ENCODE measurements at places on chromosomes 4 and X. TPM values are rescaled to one million over a fixed set of nuclear protein-coding genes. Genes with fewer than 3 reads are reported as not detected.

The SSX4 gene
- total RNA-seq: not detected

The ARMCX1 gene
- 31.6 TPM for total RNA-seq

The GPR82 gene
- total RNA-seq: not detected

The UGT2B11 gene
- total RNA-seq: 0.93 TPM

The MMRN1 gene
- total RNA-seq: 1.7 TPM

The IRF2 gene
- 14.3 TPM for total RNA-seq

DNA sequence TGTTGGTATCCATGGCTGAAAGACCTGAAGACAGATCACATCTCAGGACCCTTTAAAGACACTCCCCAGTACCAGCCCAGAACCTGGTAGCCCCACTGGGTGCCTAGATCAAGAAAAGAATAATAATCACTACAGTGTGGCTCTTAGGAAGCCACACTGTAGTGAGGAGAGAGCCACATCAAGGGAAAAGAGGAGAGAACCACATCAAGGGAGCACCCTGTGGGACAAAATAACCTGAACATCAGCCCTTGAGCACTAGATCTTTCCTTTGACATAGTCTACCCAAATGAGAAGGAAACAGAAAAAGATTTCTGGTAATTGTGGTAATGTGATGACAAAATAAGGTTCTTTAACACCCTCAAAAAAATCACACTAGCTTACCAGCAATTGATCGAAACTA, 15.3 kb downstream of the RTL3 start:
- H3K4me3 ChIP-seq: no peak overlapping the region
- no peak overlapping the region for H3K27ac ChIP-seq
- no peaks in the 10 kb centered on the region for H3K4me1 ChIP-seq
- no peaks in the 10 kb centered on the region for H3K27me3 ChIP-seq
- DNase-seq: no peak
- peaks cover 4% of the 10 kb centered on the region for H3K36me3 ChIP-seq

GRCh38 chr4:54879576-54879975, 221.8 kb downstream of the KIT start:
- H3K27me3 ChIP-seq: no peaks in the 10 kb centered on the region
- no peaks in the 10 kb centered on the region for H3K36me3 ChIP-seq
- H3K27ac ChIP-seq: no peak overlapping the region
- H3K4me3 ChIP-seq: no peak overlapping the region
- H3K4me1 ChIP-seq: no peaks in the 10 kb centered on the region

DNA sequence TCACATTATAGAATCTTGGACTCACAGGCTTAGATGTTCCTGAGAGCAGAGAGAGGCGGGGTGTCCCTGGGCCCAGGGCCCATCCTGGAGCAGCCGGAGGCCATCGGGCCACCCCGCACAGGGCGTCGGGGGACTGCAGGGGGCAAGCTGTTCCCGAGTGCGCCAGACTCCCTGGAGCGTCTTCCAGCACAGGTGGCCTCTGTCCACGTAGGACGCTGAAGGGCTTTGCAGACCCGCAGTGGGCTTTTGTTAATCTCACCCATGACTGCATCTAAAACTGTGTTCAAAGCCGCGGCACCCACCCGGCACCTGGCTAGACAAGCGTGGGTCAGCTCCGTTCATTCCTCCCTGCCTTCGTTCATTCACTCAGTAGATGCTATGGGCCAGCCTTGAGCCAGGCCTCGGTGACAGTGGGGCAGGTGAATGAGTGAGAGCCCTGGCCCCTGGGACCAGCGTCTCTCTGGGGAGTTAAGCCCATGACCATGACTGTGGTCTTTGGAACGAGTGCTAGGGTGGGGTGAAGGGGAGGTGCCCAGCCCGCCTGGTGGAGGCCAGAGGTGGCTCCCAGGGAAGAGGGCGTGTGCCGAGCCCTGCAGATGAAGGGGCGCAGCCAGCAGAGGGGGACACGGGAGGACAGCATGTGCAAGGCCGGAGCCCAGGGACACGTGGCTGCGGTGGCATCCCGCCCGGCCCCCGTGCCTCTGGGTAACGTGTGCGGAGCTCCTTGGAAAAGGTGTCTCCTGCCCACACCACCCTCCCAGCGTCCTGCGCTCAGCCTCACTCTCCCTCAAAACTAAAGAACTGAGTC, 98.3 kb downstream of the HMX1 start:
- H3K4me3 ChIP-seq: no peak overlapping the region
- H3K4me1 ChIP-seq: no peaks in the 10 kb centered on the region
- no peaks in the 10 kb centered on the region for H3K36me3 ChIP-seq

GRCh38 chr4:185238215-185238681, 28.9 kb downstream of the SNX25 start:
- H3K4me3 ChIP-seq: no peak overlapping the region
- H3K4me1 ChIP-seq: peaks cover 22% of the 10 kb centered on the region
- no peak for DNase-seq
- peaks cover 13% of the 10 kb centered on the region for H3K36me3 ChIP-seq
- H3K27ac ChIP-seq: no peak overlapping the region
- no peaks in the 10 kb centered on the region for H3K27me3 ChIP-seq

GRCh38 chrX:3006495-3006894, at the start of gene ARSH:
TSS of gene ARSH (plus strand) at chrX:3006546. CDS start at chrX:3006613, 67 bp downstream.
- no peak within 1 kb of the TSS for H3K27ac ChIP-seq
- peaks cover 1% of the 10 kb centered on the region for H3K36me3 ChIP-seq
- no peaks in the 10 kb centered on the region for H3K27me3 ChIP-seq

DNA sequence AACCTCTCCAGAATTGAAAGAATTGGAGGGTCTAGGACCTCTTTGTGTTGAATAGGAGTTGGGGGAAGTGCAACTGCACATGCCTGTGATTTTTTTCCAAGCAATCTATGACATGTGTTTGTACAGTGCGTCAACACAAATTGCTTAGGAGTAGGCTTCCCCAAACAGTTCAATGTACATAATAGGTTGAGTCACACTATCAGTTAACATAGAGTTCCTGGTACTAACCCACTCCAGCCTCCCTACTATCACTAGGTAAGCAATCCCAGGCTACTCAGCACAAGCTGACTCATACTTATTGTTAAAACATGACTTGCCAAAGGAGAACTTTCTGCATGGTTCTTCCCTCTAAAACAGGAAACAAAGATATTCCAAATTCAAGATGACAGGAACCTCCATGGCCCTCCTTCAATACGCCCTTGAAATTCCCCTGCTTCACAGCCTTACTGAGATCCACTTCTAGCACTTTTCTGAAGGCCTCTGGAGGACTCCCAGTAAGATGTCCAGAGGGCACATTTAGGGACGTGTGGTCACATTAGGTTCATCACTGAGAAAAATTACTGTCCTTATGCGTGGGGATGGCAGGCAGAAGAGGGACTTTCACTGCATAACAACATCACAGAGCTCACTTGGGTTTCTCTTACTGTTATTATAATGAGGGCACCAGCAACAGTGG, 8.4 kb upstream of the VSIG1 start:
- peaks cover 46% of the 10 kb centered on the region for H3K4me1 ChIP-seq
- no peak overlapping the region for H3K4me3 ChIP-seq
- H3K27me3 ChIP-seq: no peaks in the 10 kb centered on the region

DNA sequence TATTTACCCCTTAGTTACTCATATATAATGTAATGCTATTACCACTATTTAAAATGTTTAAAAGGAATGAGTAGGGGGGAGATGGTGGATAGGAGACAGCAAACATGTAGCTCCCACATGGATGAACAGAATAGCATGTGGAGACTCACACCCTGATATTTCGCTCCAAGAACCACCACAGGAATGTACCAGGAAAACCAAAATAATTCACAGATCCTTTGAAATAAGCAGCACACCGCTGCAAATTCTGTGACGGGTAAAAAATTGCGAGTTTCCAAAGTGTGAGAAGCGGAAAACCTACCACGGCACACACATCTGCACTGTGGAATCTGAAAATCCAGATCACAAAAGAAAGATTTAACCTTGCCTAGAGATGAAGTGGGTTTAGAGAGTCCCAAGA, 428.2 kb downstream of the TLL1 start:
- H3K27me3 ChIP-seq: no peaks in the 10 kb centered on the region
- H3K36me3 ChIP-seq: peaks cover 1% of the 10 kb centered on the region
- no peak for DNase-seq
- no peak overlapping the region for H3K27ac ChIP-seq

All from progenitor cell of endocrine pancreas (in vitro differentiated cells).